Thoracic aorta (tissue), 2 donors: ENCODE measurements at places on chromosomes 6 and 20.

- no peaks in the 10 kb centered on the region for H3K4me1 ChIP-seq
- no peak for DNase-seq
- H3K27ac ChIP-seq: no peak overlapping the region
- no peaks in the 10 kb centered on the region for H3K27me3 ChIP-seq
- H3K36me3 ChIP-seq: no peaks in the 10 kb centered on the region
These were observed 194.0 kb upstream of the KCNK16 start for GRCh38 chr6:39516471-39516870.

DNA sequence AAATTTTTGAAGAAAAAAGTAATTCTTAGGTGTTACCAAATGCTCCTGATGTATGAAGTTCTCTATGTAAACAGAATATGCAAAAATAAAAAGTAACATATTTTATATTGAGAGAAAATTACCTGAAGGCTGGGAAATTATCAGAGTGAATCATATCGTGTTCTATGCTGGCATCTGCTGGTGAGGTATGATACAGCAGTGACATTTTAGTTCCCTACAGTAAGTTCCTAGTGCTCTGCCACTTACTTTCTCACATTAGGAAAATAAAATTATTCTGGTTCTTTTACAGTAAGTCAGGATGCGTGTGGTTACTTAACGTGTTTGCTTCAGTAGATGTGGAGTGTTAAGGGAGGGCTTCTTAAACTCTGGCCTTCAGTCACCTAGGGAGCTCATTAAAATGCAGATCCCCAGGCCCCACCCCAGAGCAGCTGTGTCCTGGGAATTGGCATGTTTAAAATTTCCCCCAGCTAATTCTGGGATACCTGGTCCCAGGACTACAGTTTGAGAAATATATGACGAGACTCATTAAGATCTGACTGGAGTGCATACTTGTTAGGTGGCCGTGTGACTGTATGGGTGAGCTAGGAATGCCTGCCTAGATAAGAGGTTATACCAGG is 3.2 kb downstream of the ACTR5 start:
- peaks cover 17% of the 10 kb centered on the region for H3K4me1 ChIP-seq
- no peaks in the 10 kb centered on the region for H3K27me3 ChIP-seq
- no peak overlapping the region for H3K27ac ChIP-seq
- H3K36me3 ChIP-seq: peaks cover 17% of the 10 kb centered on the region
- no peak for DNase-seq
- no peak overlapping the region for H3K4me3 ChIP-seq

DNA sequence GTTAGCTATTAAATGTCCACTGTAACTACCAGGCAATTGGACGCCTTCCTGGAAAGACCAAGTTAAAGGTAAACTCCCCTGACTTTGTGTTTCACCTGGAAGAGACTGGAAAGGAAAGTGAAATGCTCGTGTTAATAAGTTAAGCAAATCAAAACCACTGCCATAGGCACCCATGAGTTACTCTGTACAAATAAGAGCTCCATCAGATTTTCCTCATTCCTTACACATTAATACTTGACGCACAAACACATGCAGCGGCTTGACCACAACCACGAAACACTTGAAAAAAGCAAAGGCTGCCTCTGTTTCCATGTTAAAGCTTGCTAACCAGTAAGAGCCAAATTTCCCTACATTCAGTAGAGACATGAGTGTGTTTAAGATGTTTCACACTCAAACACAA is 19.8 kb downstream of the GCM1 start:
- no peak for DNase-seq
- no peaks in the 10 kb centered on the region for H3K4me1 ChIP-seq
- no peaks in the 10 kb centered on the region for H3K36me3 ChIP-seq
- H3K27ac ChIP-seq: no peak overlapping the region
- H3K4me3 ChIP-seq: no peak overlapping the region

- H3K4me1 ChIP-seq: no peaks in the 10 kb centered on the region
- H3K27me3 ChIP-seq: no peaks in the 10 kb centered on the region
- no peak overlapping the region for H3K27ac ChIP-seq
- no peak for DNase-seq
- H3K36me3 ChIP-seq: no peaks in the 10 kb centered on the region
These were observed 26.8 kb downstream of the SLC16A10 start for GRCh38 chr6:111114087-111114443.

DNA sequence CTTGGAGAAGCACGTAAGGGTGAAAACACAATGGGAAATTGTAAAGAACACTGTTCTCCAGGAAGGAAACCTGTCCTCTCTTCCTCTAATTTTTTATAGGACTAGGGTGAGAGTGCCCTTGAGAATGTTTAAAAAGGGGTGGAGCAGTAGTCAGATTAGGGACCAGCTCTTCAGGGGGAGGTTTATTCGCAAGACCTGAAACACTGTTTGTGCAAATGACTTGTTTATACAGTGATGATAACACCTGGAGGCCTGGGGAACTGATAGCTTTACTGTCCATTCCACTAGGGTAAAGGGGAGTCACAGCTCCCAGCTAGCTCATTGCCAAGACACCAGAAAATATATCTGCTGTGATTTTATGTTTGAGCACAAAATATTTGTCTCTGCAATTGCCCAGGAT is 8.1 kb upstream of the FUT9 start:
- H3K36me3 ChIP-seq: no peaks in the 10 kb centered on the region
- no peak for DNase-seq
- H3K27ac ChIP-seq: no peak overlapping the region
- H3K27me3 ChIP-seq: no peaks in the 10 kb centered on the region
- no peaks in the 10 kb centered on the region for H3K4me1 ChIP-seq
- no peak overlapping the region for H3K4me3 ChIP-seq

DNA sequence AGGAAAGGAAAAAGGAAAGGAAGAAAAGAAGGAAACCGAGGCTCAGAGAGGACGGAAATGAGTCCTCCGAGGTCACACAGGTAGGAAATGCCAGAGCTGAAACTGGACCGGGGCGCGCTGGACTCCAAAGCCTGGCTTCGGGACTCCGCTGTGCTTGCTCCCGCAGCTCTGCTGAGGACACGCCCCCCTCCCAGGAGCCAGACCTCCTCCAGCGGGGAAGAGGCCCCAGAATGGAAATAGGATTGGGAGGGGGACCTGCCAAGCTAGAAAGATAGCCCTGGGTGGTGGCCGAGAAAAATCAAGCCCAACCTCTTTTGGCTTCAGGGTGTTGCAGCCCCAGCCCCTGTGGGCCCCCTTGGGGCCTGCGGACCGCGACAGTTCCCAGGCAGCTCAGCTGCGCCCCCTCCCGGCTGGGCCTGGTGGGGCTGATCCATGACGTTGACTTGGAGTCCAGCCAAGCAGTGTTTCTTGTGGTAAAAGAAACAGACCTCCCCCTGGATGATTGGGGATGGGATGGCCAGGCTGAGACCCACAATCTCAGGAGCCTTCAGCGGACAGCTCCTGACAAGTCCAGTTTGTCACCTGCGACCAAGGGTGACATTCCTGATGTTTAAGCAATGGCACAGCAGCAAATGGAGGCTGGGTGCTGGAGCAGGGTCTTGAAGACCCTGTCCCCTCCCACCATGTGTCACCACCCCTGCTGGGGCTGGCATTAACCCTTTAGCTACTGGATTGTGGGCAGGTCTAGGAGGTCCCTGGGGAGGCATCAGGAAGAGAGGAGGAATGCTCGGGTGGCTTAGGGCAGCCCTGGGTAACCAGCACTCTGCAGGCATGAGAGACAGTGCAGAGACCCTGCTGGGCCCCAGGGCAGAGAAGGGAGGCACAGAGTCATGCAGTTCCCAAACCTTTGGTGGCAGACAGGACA is 55.4 kb downstream of the RIPOR3 start:
- DNase-seq: no peak
- peaks cover 12% of the 10 kb centered on the region for H3K4me1 ChIP-seq
- H3K27me3 ChIP-seq: no peaks in the 10 kb centered on the region
- H3K27ac ChIP-seq: no peak overlapping the region
- no peak overlapping the region for H3K4me3 ChIP-seq
- no peaks in the 10 kb centered on the region for H3K36me3 ChIP-seq

DNA sequence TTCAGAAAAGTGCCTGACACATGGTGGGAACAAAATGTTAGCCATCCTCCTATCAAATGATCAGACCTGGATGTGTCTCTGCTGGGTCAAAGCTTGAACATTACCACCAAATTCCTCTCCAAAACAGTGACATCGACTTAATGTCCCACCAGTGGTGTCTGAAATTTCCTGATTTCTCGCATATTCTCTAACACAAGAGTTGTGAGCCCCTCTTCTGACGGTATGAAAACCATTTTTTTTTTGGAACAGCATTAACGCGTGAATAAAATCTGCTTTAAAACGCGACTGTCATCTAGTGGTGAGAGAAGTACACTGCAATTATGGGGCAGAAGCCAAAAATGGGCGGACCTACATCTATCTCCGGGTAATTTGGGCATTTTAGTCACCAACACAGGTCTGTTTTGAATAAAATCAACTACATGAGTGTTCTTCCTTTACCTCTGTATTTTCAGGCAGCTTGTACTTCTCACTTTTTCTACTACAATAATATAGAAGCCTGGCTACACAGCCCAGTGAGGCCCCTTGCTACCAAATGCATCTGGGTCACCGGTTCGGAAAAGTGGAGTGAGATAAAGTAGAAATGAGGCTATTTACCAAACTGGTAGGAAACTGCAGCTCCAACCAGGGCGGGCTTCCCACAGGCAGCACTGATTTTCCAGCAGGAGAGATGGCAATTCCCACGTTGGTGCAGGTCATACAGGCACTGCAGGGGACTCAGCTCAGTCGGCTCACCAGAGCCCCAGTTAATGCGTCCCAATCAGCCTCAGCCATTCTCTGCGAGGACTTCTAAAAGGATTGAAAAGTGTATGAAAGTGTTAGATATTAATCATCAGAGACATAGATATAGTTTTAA is 27.4 kb downstream of the MGME1 start:
- H3K4me1 ChIP-seq: no peaks in the 10 kb centered on the region
- DNase-seq: peak; percentile 15
- H3K27me3 ChIP-seq: no peaks in the 10 kb centered on the region

DNA sequence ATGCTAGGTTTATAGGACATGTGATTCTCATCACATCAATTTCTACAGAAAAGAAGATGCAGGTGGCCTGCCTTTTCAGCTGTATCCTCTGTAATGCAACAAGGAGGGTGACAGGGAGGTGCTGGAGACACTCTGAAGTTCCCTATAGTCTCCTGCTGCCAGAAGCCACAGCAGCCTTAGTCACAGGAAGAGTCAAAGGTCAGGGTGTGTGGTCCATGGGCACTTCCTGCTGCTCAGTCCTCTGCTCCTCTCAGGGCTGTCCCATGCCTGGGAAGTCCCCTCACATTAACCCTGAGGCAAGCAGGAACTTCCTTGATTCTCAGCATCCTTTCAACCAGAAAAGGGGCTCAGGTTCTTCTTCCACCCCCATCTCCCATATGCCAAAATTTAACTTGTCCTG is 144.8 kb upstream of the FOXA2 start:
- no peaks in the 10 kb centered on the region for H3K36me3 ChIP-seq
- no peaks in the 10 kb centered on the region for H3K27me3 ChIP-seq
- no peak overlapping the region for H3K4me3 ChIP-seq
- no peak for DNase-seq
- no peak overlapping the region for H3K27ac ChIP-seq

GRCh38 chr6:346386-347030 is 45.0 kb upstream of the IRF4 start:
- peaks cover 11% of the 10 kb centered on the region for H3K36me3 ChIP-seq
- no peak overlapping the region for H3K27ac ChIP-seq
- no peak for DNase-seq
- H3K27me3 ChIP-seq: no peaks in the 10 kb centered on the region
